Diencephalon (tissue), 1 donor: ENCODE measurements at places on chromosomes 4 and X. TPM values are rescaled to one million over a fixed set of nuclear protein-coding genes. Genes with fewer than 3 reads are reported as not detected.

Gene SYNPO2
- 8.1 TPM for total RNA-seq

Gene ABCG2
- 24.7 TPM for total RNA-seq

Gene MAGEC1
- not detected for total RNA-seq

Gene DIPK2B
- total RNA-seq = 2.5 TPM

Gene CXCL3
- 1.2 TPM for total RNA-seq

Gene IL15
- total RNA-seq = 1.6 TPM

Gene BEND4
- total RNA-seq = 12.9 TPM

Gene OPHN1
- total RNA-seq = 42.9 TPM

Gene BEND2
- not detected for total RNA-seq

Gene TEX13D
- total RNA-seq = not detected

Gene ARHGAP6
- total RNA-seq = 4.4 TPM

Gene ASMT
- not detected for total RNA-seq

Gene SPATA4
- 2.3 TPM for total RNA-seq

Gene CABS1
- total RNA-seq = not detected

Gene AKAP14
- total RNA-seq = 5.1 TPM

Gene NPFFR2
- total RNA-seq = 1.6 TPM

Gene KIT
- 42.0 TPM for total RNA-seq

Gene TBX22
- total RNA-seq = 0.23 TPM

Gene FHIP1A
- 2.1 TPM for total RNA-seq

Gene SLC9A7
- 81.0 TPM for total RNA-seq

Gene THOC2
- total RNA-seq = 75.2 TPM

Gene GLUD2
- total RNA-seq = 3.2 TPM

Gene KCNE5
- 7.8 TPM for total RNA-seq

Gene SRPK3
- total RNA-seq = 0.46 TPM

Gene CXCL9
- total RNA-seq = not detected

Gene ING2
- total RNA-seq = 24.9 TPM

Gene SPIN2B
- total RNA-seq = 13.6 TPM

Gene SLC25A31
- total RNA-seq = 0.23 TPM

Gene HSFX1
- total RNA-seq = 2.3 TPM

Gene CCDC110
- total RNA-seq = 5.5 TPM

Gene NAA11
- not detected for total RNA-seq

Gene MPP1
- total RNA-seq = 26.1 TPM

Gene HSPA4L
- 21.0 TPM for total RNA-seq

Gene SERPINA7
- total RNA-seq = not detected

Gene GPR50
- 0.23 TPM for total RNA-seq

Gene SLC6A14
- not detected for total RNA-seq

Gene RTL9
- total RNA-seq = 1.6 TPM

Gene ANXA10
- total RNA-seq = not detected

Gene ALG13
- 55.6 TPM for total RNA-seq

Gene GPRASP1
- total RNA-seq = 65.3 TPM

Gene PARM1
- 35.3 TPM for total RNA-seq

Gene MAP3K15
- 0.46 TPM for total RNA-seq

Gene TCEAL5
- 13.6 TPM for total RNA-seq

Gene CORIN
- 2.5 TPM for total RNA-seq

Gene MAGEB1
- not detected for total RNA-seq

Gene POU4F2
- not detected for total RNA-seq

Gene CTAG1A
- total RNA-seq = not detected

Gene ZFYVE28
- total RNA-seq = 5.8 TPM

Gene BEX5
- 57.9 TPM for total RNA-seq

Gene ADH6
- total RNA-seq = not detected

Gene CT45A2
- not detected for total RNA-seq

Gene H2BW2
- not detected for total RNA-seq

Gene SCOC
- 235 TPM for total RNA-seq

Gene PRICKLE3
- total RNA-seq = 0.69 TPM

Gene ADGRG4
- total RNA-seq = not detected

Gene PPBP
- total RNA-seq = 4.6 TPM
